IPS DF 19.7 (cell line): ENCODE measurements at places on chromosomes 16 and 17.

GRCh38 chr16:70664325-70665112 is 18.2 kb downstream of the IL34 start:
- DNase-seq = no peak

DNA sequence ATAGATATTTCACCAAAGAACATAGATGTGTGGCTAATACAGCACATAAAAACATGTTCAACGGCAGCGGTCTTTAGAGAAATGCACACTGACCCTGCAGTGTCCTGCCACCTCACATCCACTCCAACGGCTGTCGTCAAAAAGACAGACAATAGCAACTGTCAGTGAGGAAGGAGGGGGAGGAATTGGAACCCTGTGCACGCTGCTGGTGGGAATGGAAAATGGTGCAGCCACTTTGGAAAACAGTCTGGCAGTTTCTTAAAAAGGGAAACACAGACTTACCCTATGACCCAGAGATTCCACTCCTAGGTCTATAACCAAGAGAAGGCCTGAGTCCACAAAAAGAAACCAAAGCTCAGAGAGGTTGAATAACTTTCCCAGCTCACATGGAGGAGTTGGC is 7.7 kb downstream of the CEP295NL start:
- DNase-seq = no peak

DNA sequence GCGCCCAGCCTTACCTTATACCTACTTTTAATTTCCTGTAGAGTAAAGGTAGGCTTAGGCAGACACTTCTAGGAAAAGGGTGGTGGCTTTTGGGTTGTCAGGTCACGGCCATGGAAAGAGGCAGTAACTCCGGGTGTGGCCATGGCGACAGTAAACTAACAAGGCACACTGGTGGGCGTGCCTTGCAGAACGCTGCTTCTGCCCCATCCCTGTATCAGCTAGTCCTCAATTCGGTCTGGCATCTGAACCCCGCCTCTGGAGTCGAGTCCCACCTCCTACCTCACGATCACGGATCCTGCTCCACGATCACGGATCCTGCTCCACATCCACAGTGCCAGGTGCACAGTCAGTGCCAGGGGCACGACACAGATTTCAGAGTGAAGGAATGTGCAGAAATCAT is 5.6 kb downstream of the ADCY9 start:
- no peak for DNase-seq

GRCh38 chr17:64254755-64255154 is 8.3 kb downstream of the TEX2 start:
- DNase-seq = no peak

- no peak for DNase-seq
Observed at GRCh38 chr17:75512926-75513640, 2.3 kb downstream of the CASKIN2 start.

- DNase-seq = no peak
Observed at GRCh38 chr17:75450270-75450669, 6.2 kb upstream of the TMEM94 start.

DNA sequence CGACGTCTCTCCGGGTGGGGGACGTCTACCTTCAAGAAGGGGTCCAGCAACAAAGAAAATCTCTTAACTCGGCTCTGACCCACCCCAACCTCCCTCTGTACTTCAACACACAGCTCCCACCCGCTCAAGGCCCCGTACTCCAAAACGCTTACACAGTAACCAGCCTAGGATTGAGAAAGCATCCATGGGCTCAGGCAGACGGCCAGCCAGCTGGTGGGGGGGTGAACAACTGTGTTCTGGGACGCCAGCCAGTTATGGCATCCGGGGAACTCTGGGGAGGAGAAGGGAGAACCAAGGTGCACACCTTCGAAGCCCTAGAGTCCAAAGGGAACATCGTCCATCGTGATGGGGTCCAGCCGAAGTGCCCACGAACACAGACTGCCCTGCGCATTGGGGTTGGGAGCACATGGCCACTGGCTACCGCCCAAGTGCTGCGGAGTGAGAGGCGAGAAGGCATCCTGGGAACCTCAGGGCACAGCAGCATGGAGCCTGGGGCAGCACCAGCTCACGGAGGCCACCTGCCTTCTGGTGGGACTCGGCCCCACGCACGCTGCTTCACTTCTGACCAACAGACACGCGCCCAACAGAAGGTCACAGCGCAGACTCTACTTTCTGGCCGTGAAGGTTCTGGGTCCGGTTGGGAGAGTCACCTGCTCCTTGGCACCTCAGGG is 14.3 kb downstream of the SLC16A3 start:
- DNase-seq = no peak

- no peak for DNase-seq
Observed at GRCh38 chr16:23020084-23020483, 129.2 kb downstream of the USP31 start.

GRCh38 chr16:88290850-88291830 is 91.6 kb upstream of the ZNF469 start:
- DNase-seq = no peak

DNA sequence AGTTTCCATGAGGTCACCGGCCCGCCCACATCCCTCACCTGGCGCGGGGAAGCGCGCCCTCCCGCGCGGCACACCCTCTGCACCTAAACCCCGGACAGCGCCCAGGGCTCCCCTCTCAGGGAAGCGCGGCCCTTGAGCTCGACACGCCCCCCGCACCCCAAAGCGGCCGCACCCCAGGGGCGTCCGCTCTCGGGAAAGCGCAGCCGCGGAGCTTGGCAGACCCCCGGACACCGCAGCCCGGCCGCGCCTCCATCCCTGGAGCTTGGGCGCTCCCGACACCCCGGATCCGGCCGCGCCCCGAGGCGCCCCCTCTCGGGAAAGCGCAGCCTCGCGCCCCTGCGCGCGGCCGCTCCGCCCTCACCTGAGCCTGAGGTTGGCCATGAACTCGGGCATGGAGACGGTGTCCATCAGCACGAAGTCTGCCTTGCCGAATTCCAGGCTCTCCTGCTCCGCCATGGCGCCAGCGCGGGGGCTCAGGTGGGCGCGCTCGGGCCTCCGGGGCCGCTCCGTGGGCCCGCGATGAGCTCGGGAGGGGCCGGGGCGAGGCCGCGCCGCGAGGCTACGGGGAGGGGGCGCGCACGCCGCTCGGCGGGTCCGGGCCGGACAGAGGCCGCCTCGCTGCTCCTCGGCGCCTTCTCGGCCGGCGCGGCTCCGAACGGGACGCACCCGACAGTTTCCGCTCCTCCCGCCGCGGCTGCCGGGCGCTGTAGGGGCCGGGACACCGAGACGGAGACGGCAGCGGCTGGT is at the start of gene MYO1D:
MYO1D (minus strand) TSS at position 708 of the 747 bp plus-strand sequence; CDS start at position 456, 252 bp downstream.
- no peak for DNase-seq

GRCh38 chr17:46732754-46733398 is 85.6 kb downstream of the WNT3 start:
- peak; percentile 81 for DNase-seq

GRCh38 chr17:82272495-82273326 is 789 bp downstream of the CSNK1D start:
- no peak for DNase-seq

DNA sequence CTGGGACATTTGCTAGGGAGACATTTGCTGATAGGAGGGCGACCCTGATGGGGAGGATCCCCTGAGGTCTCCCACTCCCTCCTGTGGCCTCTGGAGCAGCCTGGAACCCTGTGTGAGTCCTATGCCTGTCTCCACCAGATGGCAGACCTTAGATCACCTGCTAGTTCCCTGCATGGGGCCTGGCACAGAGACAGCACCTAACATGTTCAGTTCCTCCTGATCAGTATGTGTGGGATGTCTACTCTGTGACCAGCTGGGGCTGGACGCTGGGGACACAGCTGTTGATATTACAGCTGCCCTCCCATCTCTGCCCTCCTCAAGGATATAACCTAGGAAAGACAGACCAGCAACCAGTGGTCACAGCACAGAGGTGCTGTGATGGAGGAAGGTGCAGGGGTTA is 1.1 kb upstream of the ADCY7 start:
- DNase-seq = no peak

DNA sequence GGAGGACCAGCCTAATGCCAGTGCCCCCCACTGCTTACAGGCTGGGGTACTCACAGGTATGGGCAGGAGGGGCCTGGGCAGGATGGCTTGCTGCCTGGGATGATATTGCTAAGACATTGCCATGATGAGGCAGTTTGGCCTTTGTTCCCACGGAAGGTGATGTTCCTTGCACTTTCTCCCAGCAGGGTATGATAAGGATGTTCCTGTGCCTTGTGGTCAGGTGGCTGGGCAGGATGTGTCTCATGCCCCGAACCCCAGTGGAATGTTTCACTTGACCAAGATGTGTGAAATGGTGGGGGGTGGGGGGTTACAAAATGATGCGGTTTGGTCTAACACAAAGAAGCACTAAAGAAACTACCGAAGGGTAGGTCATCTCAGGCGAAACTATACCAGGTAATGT is 337.8 kb upstream of the ZFHX3 start:
- DNase-seq = no peak

GRCh38 chr16:65624229-65624628 is 502.4 kb upstream of the CDH11 start:
- no peak for DNase-seq

- no peak for DNase-seq
Observed at GRCh38 chr17:6046431-6046830, 23.7 kb upstream of the WSCD1 start.

DNA sequence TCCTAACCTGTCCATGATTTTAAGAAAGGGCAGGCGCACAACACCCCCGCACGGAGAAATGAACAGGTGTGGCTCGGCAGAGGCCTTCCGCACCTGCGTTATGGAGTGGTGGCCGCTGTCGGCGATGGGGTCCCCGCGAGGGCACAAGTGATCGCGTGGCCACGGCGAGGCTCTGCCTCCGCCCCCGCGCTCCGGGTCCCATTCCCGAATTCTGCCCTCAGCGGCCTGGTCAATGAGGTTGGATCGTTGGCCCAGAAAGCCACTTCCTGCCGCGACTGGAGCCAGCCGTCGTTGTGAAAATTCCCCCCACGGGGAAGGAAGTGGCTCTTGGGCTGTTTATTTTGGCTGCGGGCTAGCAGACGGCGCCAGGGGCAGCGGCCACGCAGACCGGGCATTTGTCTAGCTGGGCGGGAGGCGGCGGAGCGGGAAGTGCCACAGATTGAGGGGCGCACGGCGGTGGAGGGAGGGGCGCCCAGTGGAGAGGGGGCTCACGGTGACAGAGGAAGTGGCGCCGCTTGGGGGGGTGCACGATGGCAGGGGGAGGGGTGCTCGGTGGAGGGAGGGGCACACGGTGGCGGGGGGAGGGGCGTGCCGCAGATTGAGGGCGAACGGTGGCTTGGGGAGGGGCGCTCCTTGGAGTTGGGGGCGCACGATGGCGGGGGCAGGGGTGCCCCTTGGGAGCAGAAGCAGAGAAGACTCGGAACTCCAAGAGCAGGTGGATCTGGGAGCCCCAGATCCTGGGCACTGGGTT is 25.0 kb downstream of the MRC2 start:
- no peak for DNase-seq

- DNase-seq = no peak
Observed at GRCh38 chr17:66898536-66898935, 63.6 kb downstream of the CACNG5 start.

DNA sequence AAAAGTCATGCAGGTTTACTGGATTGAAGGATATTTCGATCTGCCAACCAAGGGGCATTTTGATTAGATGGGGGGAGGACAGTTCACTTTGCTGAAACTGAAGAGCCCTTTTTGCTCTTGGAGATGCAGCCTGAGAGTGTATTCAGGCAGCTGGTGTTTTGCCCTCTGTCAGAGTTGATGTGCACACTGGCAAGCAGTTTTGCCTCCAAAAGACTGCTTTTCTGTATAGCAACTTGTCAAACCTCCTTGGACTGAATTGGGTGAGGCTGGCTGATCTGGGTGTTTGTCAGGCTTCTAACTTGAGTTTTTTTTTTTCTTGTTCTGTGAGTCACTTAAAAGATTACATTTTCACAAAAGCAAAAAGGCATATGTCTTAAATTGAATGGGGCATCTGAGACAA is 22.6 kb upstream of the ANKFN1 start:
- no peak for DNase-seq
